ENCODE measurements at places on chromosomes 7 and 10.

- DNase-seq, result no peak
Measured at GRCh38 chr10:123134343-123134914, 1.3 kb upstream of the HMX3 start.

- no peak for DNase-seq
Measured at GRCh38 chr10:28558923-28559508, 26.1 kb downstream of the WAC start.

DNA sequence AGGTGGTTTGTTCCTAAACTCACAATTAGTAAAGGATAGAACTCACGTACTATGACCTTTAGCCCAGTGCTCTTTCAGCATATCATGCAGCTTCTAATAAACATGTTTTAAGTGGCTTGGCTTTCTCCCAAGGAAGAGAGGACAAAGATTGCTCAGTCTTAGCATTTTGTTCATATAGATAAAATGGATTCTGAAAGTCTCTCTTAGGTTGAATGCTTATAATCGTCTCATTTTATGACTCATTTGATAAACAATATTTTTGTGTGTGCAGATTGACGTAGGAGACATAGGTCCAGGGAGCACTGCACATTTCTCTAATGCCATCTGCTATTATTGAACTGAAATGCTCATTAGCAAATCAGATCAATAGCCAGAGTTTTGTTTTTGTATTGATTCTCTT lies 44.8 kb downstream of the GNAT3 start:
- no peak for DNase-seq

DNA sequence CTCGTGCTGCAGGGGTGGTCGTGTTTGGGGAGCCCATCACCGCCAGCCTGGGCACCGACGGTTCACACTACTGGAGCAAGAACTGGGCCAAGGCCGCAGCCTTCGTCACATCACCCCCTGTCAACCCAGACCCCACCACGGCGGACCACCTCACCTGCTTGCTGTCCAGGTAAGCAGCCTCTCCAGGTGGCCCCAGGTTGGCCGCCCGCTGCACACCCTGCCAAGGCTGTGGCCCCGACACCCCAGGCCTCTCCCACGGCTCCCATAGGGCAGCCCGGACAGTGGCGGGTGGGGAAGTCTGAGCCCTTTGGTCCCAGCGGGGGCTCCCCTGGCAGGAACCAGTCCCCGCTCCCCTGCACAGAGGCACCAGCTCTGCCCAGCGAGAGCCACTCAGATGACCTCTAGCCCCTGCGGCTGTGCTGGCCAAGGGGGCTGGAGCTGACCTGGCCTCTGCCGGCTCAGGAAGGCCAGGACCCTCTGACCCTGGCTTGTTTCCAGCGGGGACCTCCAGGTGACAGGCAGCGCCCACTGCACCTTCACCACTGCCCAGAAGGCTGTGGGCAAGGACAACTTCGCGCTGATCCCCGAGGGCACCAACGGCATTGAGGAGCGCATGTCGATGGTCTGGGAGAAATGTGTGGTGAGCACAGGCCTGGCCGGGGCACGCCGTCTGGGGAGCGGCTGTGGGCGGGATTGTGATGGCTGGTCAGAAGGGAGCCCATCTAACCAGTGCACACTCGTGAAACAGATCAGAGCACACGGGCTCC lies 13.8 kb downstream of the DPYSL4 start:
- no peak for DNase-seq

DNA sequence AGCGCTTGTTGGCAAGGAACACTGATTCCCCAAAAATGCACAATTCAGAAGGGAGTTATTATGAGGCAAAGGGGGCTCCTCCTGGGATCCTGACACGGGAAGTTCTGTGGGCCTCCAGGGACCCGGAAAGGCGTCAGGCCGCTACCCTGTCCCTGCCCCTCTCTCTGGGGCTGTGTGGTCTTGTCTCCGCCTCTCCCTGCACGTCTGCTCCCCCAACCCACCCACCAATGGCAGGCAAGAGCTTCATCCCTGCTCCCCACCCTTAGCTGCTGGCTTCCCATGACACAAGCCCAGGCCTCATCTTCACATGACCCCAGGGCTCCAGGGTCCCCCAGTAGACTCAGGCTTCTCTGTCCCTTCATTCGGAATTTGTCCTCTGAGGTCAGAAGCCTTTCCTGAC lies 31.0 kb upstream of the ADRB1 start:
- DNase-seq, result no peak

DNA sequence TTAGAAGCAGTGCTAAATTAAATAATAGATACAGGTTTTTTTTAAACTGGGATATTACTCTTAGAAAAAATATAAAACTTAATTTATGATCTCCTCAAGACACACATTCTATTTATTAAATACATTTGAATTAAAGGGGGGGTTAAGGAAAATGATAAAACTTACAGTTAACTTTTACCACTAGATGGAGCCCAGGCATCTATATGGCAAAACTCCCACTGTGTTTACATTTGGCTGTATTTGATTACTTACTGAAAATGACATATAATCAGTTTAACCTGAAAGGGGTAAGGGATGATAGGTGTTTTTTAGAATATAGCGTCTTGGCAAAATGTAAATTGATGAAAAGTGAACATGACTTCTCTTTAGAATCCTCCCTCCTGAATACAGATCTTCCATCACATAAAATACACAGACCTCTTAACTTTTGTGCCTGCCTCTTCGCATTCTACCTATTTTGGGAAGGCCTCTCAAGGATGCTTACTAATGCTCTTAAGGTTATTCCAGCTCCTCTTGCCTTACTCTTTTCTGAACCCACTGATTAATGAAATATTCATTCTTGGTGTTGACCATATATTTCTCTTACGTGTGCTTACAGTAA lies 235.7 kb downstream of the AGMO start:
- DNase-seq, result peak; percentile 6

GRCh38 chr10:90138844-90139243 lies 437.5 kb downstream of the KIF20B start:
- DNase-seq, result no peak

GRCh38 chr10:6580279-6581029 lies 378 bp upstream of the PRKCQ start:
- no peak for DNase-seq

DNA sequence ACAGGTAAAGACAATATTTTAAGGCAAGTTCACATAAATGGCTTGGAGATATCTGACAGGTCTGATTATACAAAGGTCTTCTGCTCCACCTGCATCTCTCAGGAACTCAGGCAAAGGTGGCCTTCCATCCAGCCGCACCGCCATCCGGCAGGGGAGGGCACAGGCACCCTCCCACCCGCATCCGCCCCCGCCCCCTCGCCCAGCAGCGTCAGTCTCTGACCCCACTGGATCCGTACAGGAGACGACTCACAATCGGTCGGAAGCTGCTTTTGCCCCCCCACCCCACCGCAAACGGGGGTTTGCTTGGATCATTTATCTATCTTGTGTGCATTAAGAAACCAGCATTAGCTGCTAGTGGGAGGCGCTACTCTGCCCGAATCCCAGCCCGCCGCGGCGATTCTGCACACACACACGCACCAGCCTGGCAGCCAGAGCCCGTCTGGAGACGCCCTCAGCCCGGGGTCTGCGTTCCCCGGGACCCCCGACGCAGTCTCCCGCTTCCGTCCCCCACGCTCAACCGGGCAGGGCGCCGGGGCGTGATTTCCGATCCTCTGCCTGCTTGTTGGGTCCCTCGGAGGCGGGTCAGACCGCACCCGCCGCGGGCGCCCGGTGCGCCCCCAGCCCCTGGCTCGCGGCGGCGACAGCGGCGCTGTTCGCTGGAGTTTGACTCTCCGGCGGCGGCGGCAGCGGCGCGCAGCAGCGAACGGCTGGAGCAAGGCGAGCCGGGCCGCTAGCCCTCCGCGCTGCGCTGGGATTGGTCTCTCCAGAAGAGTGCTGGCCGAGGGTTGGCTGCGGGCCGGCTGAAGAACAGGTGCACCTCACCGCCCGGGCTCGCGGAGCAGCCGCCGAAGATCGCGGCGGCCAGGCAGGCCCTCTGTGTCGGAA lies 820 bp upstream of the NRG3 start:
- DNase-seq, result no peak

DNA sequence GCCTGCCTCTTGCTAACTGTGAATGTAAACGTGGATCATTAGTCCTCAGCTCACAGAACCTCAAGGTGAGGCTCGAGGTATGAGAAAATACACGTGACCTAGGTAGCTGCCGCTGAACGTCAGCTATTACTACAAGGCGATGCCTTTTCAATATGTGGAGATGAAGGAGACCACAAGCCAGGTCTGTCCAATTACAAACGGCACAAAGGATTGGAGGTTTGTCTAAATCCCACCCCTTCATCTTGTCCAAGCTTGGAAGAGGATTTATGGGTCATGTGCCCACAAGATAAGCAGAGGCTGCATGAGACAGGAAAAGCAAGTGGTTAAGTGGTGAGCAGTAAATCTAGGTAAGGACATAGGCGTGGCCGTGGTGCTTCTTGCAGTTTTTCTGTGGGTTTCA lies 3.4 kb downstream of the H2BK1 start:
- DNase-seq, result peak; percentile 73
